NCI-H226 (cell line): ENCODE measurements at places on chromosomes 2 and 18.

DNA sequence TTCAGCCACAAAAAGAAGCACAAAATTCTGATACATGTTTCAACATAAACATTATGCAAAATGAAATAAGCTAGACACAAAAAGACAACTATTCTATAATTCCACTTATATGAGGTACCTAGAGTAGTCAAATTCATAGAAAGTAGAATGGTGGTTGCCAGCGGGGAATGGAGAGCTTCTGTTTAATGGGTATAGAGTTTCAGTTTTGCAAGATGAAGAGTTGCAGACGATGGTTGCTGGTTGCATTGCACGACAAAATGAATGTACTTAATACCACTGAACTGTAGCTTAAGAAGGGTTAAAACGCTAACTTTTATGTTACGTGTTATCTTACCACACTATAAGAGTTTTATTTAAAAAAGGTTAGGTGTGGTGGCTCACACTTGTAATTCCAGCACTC lies 13.5 kb downstream of the YWHAQ start:
- DNase-seq, result no peak

DNA sequence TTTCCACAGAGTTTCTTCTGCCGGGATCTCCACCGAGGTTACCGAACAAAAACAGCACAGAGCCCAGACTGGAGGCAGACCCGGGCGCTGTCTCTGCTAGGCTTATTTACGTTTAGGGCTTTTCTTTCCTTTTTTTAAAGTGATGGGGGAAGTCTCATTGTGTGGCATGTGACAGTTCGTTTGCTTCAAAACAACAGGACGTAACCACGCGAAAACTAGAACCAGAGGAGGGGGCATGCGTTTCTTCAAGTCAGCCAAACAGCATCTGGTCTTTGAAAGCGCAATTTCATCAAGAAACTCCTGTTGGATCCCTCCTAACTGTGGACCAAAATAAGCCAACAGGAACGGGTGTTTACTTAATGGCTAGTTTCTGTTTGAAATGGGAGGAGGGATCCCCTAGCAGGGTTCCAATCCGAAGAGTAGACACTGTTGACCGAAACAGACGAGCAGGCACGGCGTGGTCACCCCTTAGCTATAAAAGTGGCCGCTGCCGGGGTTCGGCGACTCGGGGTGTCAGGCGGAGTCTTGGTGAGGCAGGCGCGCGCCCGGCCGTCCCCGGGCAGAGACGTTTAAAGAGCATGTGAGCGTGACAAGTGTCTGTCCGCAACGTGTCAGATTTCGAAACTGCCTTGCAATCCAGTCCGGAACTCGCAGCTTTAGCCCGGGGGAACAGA lies 997 bp upstream of the TGIF1 start:
- DNase-seq, result peak; percentile 86

- no peak for DNase-seq
Observed at GRCh38 chr2:136254681-136255080, 136.7 kb upstream of the CXCR4 start.

- no peak for DNase-seq
Observed at GRCh38 chr2:178628605-178629004, 148.3 kb downstream of the PLEKHA3 start.

DNA sequence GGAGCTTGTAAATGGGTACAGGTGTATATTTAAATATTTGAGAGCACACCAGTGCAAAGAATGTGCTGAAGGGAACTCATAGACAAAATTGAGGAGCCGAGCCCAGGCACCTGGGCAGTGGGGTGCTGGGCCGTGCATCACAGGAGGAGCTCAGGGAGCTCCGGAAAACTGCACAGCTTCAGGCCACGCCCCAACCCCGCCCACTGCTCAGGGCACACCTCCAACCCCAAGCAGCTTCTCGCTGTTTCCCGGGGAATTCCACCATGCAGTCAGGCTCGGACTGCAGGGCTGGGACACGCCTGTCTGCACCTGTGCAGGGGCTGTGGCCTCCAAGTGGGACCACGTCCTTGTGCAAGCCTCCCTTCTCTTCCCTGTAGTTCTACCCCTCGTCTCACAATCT lies 243.0 kb downstream of the HDAC4 start:
- peak; percentile 66 for DNase-seq

DNA sequence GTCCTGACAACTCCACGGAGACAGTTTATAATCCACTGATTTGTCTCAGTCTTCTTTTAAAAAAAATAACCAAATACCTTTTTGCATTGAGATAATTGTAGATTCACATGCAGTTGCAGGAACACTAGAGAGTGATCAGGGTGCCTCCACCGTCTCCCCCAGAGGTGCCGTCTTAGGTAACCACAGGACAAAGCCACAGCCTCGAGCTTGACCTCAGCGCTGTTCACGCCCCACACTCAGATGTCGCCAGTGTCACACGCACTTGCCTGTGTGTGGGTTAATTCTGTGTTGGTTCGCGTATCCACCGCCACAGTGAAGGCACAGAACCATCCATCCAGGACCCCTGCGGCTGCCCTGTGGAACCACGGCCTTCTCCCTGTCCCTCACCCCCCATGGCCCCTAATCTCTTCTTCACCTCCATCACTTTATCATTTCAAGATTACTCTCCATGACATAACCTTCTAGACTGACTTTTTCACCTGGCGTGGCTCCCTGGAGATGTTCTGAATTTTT lies 295.0 kb upstream of the HDAC4 start:
- no peak for DNase-seq

DNA sequence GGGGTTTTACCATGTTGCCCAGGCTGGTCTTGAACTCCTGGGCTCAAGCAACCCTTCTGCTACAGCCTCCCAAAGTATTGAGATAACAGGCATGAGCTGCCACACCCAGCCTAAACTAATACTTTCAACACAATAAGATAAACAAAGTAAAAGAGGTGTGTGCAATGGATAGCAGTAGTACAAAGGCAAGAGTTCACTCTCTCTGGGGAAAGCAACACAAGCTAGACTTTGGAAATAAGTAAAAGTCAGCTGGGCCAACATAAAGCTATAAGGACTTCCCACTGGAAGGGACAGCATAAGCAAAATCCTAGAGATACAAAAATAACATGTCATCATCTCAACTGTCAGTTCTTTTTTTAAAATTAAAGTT lies 5.2 kb upstream of the NOSTRIN start:
- no peak for DNase-seq

- DNase-seq, result no peak
Observed at GRCh38 chr2:8267721-8268120, 414.1 kb upstream of the ID2 start.
